Fibroblast of upper back skin (primary cell): ENCODE measurements at places on chromosomes 5 and 9.
A peak's percentile ranks its signal among the peaks of the same experiment; 100 is the strongest.

DNA sequence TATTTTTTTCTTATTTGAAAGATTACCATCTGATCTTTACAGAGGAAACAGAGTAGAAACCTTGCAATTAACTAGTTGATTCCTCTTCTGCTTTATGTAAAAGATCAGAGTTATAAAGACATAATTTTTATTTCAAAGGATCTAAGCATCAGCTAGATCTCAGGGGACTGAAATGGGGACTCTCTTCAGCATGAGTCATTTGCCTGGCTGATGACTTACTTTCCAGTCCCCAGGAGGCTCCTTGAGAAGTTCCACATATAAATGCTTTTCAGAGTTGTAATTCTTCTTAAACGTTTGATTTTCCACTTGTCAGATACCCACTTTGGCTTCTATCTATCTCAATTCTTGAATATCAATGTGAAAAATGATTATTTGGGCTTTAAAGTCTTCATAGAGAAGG, 389.4 kb downstream of the RAB3C start:
- DNase-seq: peak; percentile 25

GRCh38 chr9:14243514-14244042, 70.4 kb downstream of the NFIB start:
- no peak for DNase-seq

DNA sequence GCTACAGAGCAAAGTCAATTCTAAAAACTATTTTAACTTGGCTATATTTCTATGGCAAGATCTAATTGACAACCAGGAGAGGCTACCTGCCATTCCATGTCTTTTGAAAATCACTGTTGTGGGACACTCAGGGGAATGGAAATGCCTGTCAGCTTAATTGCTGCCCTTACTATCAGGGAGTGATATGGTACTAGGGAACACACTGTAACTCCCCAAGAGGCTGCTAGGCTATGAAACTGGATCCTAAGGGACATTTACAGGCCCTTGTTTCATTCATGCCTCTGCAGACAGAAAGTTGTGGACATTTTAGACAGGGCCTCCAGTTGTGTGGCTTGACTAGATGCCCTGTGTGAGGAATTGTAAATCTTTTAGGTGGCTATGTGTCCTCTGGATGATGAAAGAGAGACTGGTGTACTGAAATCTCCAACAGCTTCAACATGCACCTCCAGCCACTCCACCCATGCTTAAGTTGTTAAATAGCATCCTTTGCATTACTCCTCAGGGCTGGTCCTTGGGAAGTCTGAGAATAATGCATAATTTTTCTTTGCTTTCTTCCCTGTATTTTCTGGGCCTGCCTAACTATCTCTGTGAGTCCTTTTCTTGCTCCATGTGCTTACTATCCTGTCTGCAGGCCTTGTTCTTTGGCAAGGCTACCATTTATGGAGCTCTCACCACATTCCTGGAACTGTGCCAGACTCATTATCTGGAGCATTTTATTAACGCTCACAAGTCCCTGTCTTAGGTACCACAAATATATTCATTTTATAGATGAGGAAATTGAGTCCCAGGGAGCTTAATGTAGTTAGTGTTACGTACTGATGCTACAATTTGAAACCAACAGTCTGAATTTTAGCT, 3.2 kb downstream of the MROH2B start:
- no peak for DNase-seq

DNA sequence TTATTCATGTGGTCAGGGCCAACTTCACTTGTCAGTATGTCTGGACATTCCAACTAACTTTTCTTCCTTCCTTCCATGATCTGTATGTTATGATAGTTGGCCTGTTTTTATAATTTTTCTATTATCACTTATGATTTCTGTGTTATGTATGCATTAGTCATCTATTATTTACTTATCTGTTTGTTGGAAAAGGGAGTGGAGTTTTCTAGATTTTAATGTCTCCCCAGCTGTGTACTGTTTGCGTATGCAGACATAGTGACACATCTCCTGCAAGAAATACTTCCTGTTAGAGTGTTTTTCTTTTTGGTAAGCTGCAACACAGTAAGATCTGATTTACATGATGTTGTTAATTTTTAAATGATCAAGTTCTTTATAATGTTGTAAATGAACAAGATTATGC, 8.7 kb upstream of the INSYN2B start:
- DNase-seq: no peak

DNA sequence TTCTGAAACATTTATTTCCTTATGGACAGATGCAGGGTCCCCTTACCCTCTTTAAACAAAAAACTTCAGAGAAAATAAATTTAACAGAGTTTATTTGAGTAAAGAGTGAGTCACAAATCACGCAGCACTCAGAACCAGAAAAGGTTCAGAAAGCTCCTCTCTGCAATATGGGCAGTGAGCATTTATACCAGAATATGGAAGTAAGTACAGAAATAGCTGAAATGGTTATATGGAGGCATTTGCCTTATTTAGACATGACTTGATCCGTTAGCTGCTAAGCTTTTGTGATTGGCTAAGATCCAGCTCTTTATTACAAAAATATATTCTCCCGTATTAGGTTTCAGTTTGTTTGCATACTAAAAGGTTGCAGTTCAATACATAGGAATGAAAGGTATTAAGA, 1554.1 kb downstream of the EFNA5 start:
- DNase-seq: peak; percentile 12

DNA sequence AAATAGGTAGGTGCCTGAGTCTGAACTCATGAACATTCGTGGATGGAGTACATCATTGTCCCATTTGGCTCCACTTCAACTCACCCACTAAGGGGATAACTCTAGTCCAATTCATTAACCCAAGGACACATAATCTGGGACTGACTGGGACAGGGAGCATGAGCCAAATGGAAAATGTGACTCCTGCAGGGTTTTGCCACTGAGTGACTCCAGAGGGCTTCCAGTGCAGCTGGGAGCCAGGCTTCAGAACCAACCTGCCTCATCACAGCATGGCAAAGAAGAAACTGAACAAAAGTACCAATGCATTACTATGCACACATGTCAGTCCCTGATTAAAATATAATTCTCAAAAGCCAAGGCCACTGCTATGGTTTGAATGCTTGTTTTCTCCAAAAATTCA, 159.7 kb upstream of the SNX2 start:
- DNase-seq: no peak

- DNase-seq: no peak
These were observed 106.3 kb upstream of the IRX1 start for GRCh38 chr5:3489239-3489843.

DNA sequence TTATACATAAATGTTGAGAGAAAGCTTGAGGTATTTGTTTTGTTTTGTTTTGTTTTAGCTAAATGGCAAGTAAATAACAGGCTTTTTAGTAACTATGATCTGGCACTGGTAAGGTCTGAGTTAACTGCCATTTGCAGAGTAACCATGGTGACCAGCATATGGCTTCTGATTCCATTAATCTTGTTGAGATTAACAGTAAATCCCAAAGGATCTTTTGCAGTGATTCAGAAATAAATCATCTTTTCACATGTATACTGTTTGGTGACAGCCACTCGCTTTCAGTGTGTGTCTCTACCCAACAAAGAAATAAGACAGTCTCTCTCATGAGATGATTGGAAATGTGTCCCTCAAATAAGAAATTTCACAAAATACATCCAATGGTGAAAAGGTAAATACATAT, 235.6 kb downstream of the RAB3C start:
- DNase-seq: no peak

DNA sequence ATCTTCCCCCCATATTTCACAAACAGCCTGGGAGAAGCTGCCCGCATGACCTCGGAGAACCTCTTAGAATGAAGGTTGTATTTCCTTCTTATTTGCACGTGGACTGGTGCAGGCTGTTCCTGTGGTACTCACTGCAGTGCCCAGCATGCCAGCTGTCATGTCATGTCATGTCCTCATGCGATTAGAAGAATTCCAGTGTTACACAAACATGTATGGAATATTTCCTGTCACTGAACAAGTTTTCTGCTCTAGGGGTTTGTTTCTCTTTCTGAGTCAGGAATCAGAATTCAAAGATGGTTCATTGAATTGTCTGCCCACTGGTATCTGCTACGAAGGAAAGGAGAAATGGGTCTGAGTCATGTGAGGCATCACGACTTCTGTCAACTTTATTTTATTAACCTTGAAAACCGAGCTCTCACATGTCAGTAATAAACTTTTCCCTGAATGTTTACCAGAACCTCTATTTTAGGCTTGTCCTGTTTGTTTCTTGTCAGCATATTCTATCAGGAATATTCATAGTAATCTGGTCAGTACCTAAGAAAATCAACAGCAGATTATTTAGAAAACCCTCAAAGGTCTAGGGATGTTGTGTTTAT, 415.6 kb downstream of the GADD45G start:
- DNase-seq: peak; percentile 37

- DNase-seq: no peak
These were observed 3.9 kb upstream of the IL5 start for GRCh38 chr5:132547269-132547668.

- DNase-seq: peak; percentile 78
These were observed 3.9 kb upstream of the GNAQ start for GRCh38 chr9:78035383-78035993.

- no peak for DNase-seq
These were observed 93.9 kb downstream of the CD180 start for GRCh38 chr5:67102708-67103107.

GRCh38 chr5:92332039-92332438, 948.9 kb upstream of the ARRDC3 start:
- DNase-seq: peak; percentile 42

GRCh38 chr9:77133011-77133410, 44.3 kb upstream of the VPS13A start:
- DNase-seq: peak; percentile 45

DNA sequence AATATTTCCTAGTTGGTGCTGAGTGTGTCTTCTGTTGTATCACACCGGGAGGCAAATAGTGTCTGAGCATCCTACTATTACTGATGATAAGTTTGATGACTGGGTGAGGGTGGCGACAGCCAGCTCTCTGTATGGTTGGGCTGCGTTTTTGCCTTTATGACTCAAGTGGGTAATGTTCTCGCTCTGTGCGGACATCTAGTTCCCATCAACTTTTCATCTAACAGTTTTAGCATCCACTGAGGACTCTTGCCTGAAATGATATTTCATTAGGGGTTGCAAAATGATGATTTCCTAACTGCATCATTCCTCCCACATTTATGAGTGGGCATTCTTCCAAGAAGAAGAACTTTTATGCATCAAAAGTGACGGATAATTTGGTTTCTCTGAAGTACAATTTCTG, 26.5 kb downstream of the HMCN2 start:
- DNase-seq: peak; percentile 22

GRCh38 chr5:111739416-111739815, 17.6 kb downstream of the NREP start:
- no peak for DNase-seq

GRCh38 chr5:158064334-158065123, 205.6 kb upstream of the CLINT1 start:
- peak; percentile 72 for DNase-seq

DNA sequence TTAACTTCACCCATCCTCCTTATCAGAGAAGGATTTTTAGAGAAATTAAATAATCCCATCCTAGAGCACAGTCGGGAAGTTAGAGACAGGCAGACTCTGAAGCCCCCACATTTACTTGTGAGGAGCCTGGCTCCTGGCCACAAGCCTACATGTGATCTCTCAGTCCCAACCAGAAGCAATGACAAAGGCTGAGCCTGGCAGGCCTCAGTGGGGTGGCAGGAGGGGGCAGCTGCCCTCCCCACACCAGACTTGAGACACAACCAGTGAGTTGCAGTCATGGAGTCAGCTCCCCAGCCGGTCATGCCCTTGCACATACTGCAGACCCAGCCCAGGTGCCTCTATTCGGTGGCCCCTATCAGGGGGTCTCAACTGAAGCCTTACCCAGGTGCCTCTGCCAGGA, 11.0 kb downstream of the NAIF1 start:
- DNase-seq: no peak

DNA sequence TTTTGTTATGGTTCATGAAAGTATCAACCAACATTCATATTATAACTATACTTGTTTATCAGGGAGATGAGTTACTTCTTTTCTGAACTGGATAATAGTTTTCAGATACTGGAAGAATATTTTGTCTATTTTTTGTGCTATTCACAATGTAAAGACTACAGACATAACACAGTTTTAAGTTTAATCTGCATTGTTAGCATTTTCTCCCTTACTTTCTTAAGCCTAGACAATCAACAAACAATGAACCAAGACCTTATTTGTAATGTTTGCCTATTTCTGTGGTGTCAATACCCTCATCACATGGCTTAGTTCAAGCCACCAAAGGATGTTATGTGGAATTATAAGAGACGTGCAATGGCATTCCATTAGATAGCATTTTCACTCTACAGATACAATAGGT, 119.5 kb downstream of the CAVIN4 start:
- no peak for DNase-seq

GRCh38 chr9:17171309-17172094, 36.7 kb downstream of the CNTLN start:
- DNase-seq: no peak

DNA sequence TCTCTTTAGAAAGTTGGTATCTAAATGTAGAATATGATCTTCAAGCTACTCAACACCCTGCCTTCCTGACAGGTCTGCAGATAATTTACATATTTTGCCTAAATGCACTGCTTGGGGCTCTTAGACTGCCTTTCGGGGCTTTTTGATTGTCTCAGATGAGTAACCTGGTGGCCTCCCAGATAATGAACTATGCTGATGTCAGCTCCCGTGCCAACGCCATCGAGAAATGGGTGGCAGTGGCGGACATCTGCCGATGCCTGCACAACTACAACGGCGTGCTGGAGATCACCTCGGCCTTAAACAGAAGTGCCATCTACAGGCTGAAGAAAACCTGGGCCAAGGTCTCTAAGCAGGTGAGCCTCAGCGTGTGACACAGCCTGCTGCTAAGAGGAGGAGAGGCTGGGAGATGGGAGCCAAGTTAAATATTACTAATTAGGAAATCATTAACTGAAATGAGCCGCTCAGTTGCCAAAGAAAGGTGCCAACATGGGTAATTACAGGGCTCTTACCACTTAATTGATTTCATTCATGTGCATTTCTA, 20.8 kb upstream of the CKMT2 start:
- no peak for DNase-seq

GRCh38 chr9:109182940-109183798, 16.1 kb upstream of the FRRS1L start:
- peak; percentile 22 for DNase-seq

DNA sequence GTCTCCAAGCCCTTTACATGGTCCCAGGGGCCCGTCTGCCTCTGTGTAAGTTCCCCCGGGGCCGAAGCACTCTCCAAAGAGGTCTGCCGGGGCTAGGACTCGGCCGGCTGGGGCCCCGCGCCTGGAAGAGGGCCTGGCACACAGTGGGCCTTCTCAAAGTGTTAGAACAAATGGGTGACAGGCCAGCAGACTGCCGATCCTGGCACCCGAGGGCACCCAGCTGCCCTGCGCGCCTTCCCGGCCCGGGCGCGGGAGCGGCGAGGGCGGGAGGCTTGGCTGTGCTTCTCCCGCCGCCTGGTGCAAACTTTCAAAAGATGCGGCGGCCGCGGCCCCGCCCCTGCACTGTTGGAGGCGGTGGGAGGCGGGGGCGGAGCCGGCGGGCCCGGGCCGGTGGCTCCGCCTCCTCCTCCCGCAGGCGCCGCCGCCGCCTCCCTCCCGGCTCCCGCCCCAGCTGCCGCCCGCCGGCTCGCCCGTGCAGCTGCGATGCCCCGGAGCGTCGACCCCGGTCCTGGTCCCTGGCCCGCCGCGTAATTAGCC, at the start of gene NEURL1B:
Gene NEURL1B, plus strand, starts transcription at position 442 of the 537 bp plus-strand sequence. CDS start 144 bp downstream, outside the sequence.
- peak; percentile 54 for DNase-seq

GRCh38 chr9:129201866-129202265, 23.8 kb upstream of the IER5L start:
- no peak for DNase-seq

GRCh38 chr5:126422994-126423788, at the start of gene GRAMD2B:
TSS of gene GRAMD2B (plus strand) at chr5:126423409. CDS start at chr5:126423607, 198 bp downstream.
- peak; percentile 80 for DNase-seq

GRCh38 chr9:134059661-134060395, 8.0 kb downstream of the BRD3 start:
- no peak for DNase-seq

- DNase-seq: no peak
These were observed 153.4 kb upstream of the POU5F2 start for GRCh38 chr5:93894601-93895354.
